Stimulated activated CD8-positive, alpha-beta memory T cell treated with anti-CD3 and anti-CD28 coated beads, Interleukin-4, amount 100 ng/mL, for 1 hour (primary cell): ENCODE measurements at places on chromosomes 5 and 9.
A peak's percentile ranks its signal among the peaks of the same experiment; 100 is the strongest.

DNA sequence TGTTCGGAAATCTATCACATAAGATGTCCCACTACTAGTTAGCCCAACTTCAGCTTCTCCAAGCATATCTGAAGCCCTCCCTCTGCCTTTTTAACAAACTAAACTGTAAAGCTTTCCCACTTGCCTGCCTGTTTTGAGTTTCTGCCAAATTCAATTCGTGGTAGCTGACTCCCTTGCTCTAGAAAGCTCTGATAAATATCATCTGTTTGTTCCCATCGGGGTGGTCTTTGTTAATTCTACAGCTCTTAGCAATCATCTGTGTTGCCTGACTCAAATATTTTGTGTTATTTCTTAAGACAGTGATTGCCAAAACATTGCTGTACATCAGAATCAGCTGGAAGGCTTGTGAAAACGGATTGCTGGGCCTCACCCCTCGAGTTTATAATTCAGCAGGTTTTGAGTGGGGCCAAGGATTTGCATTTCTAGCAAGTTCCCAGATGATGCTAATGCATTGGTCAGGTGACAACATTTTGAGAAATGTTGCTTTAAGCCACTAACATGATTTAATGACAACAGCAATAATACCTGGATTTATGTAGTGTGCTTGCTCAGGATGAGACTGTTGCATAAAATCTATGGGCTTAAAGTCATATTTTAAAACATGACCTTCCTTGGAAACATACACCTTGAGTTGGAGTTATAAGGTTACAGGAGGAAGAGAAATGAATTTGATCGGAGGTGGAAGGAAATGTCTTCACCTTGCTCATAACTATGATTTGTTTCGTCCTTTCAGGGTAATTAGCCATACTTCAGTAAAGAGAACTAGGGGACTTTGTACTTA is 631.9 kb downstream of the PSAT1 start:
- DNase-seq, result no peak

GRCh38 chr5:138654281-138654867 is 79.2 kb upstream of the HSPA9 start:
- peak; percentile 14 for DNase-seq

GRCh38 chr9:110936237-110936636 is 102.0 kb downstream of the LPAR1 start:
- DNase-seq, result no peak

- DNase-seq, result no peak
Measured at GRCh38 chr9:82454509-82455190, 466.1 kb downstream of the SPATA31D1 start.

DNA sequence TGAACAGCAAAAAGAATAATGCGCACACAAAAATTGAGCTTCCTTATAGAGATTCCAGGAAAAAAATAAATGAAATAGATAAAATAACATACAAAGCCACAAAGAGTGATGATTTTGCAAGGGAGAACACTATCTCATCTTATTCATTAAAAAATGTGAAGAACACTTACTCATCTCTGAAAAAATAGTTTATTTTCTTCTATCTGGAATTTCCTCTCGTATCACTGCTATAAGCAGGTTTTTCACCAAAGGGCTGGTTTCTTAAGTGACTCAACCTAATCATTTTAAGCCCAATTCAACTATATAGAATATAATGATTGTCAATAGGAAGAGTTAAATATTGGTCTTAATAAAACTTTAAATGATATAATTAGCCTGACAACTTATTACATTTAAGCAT is 504.9 kb downstream of the NR2F1-AS1 start:
- no peak for DNase-seq

DNA sequence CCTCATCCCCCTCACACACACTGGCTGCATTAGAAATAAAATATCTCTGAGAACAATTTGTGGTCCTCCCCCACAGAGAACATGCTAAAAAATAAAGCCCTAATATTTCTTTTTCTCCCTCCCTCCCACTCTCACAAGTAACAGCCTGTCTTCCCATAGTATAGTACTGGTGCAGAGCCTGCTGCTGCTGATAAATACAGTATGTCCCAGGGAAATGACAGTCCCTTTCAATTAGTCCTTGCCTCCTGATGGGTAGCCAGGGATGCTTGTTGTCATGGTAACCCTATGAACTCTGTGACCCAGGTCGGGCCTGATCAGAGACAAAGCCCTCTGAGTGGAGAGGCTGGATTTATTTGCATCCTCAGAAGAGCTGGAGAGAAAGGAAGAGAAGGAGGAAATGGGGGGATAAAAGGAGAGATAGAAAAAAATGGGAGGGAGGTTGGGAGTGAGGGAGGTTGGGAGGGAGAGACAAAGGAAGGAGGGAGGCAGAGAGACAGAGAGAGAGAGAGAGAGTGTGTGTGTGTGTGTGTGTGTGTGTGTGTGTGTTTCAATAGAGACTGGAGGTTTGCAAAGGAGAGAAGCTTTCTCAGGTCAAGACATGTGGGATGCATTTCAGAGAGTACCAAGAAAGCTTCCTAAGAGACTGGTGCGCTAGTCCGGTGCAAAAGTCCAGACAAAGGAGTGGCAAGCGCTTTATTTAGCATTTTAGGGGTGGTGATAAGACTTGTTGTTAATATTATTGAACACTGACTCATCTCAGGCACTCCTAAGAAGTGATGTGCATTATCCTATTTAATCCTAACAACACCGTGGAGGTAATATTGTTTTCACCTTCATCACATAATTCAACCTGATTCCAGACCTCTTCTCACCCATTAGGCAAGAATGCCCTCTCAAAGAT is 260.8 kb downstream of the FAM114A2 start:
- DNase-seq, result no peak

- DNase-seq, result no peak
Measured at GRCh38 chr5:112958093-112959088, 18.2 kb upstream of the DCP2 start.

DNA sequence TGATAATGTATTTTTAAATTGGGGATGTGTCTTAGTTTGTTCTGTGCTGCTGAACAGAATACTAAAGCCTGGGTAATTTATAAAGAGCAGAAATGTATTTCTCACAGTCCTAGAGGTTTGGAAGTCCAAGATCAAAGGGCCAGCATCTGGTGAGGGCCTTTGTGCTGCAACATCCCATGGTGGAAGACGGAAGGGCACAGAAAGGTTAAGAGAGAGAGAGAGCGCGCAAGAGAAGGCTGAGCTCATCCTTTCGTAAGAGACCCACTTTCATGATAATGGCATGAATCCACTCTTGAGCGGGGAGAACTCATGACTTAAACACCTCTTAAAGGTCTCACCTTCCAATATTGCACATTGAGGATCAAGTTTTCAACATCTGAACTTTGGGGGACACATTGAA is 79.1 kb upstream of the GOLM1 start:
- no peak for DNase-seq

GRCh38 chr5:66891184-66891925 is 295.2 kb downstream of the MAST4 start:
- DNase-seq, result no peak

DNA sequence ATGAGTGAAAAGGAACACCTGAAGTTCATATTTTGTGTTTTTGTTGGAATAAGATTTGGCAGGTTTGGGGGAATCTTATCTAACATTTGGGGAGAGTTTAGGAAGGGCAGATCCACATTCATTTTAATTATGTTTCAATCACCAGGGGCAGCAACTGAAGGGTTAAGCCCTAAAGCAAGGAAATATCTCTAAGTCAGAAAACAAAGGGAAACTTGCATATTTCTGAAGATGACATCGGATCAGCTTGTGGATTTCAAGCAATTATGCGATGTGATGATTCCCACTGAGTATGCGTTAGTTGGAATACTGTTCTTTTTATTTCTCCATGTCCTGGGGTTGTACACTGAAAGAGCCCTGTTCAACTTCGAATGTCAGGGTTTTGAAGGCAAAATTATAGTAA is 59.8 kb upstream of the NFIB start:
- no peak for DNase-seq

- DNase-seq, result no peak
Measured at GRCh38 chr5:178673801-178674295, 47.0 kb upstream of the CLK4 start.

DNA sequence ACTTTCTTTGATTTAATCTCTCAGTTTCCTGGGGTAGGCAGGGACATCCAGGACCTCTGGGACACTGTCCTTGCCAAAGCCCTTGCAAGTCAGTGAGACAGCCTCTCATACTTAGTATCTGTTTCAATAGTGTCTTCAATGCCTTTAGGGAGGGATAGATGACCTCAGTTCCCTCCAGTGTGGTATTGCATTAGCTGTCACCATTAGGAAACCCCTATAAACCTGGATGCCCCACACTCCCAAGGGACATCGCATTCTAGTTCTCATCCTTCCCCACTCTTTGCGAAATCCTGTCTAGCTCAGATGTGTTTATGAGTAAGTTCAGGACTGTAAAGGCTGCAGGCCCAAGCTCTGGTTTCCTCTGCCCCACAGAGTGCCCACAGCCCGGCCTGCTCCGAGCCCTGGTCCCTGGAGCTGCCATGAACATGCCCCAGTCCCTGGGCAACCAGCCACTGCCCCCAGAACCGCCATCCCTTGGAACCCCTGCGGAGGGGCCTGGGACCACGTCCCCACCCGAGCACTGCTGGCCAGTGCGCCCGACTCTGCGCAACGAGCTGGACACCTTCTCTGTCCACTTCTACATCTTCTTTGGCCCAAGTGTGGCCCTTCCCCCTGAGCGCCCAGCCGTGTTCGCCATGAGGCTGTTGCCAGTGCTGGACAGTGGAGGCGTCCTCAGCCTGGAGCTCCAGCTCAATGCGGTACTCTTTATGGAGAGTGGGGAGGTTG is 13.2 kb downstream of the TMEM8B start:
- DNase-seq, result no peak

- no peak for DNase-seq
Measured at GRCh38 chr9:96719921-96720320, 58.0 kb downstream of the ZNF510 start.

DNA sequence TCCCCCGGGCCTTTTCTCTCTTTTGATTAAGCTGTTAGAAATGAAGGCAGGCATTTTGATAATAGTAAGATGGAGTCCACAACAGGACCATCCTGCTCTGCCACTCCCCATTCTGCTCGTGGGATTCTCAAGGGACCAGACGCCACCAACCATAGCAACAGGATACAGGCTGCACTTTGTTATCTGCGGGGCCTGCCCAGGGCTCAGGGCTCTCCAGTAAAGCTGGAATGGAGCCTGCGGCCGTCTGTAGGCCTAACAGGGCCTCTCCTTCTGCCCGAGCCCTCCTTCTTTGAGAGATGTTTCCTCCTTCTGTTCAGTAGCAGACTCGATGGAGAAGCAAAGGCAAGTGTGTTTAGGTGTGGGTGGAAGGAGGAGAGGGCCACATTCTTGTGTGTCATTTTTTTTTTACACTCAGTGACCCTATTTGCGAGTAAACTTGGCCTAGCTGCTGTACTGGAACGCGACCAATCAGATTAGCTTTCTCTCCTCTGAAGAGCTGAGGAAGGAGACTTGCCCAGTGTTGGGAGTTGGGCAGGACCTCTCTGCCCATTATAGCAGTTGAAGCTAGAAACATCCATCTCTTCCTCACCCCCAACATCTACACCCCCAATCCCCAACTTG is 8.9 kb upstream of the EPB41L4B start:
- no peak for DNase-seq

DNA sequence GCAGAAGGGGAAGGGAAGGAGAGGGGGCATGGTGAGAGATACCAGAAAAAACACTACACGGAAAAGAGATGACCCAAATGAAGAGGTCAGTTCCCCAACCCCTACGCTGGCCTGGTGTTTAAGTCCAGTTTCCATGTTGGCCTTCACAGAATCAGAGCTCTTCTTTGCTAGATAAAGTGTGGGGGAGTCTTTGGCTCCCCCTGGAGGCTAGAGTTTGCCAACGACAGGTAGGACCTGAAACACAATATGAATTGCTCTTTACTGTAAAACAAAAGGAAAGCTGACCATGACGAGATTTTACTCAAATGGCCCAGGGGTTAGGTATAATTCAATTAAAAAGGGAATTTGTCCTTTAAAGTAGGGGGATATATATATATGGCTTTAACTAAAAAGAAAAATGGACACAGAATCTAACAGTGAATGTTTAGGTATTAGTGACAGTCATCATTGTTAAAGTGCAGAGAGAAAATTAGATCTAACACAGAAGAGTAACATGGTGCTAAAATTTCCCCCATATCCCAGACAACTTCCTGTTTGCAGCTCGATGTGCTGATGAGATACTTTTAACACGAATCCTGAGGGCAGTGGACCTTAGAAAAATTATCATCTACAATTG is 92.0 kb downstream of the SV2C start:
- DNase-seq, result no peak

DNA sequence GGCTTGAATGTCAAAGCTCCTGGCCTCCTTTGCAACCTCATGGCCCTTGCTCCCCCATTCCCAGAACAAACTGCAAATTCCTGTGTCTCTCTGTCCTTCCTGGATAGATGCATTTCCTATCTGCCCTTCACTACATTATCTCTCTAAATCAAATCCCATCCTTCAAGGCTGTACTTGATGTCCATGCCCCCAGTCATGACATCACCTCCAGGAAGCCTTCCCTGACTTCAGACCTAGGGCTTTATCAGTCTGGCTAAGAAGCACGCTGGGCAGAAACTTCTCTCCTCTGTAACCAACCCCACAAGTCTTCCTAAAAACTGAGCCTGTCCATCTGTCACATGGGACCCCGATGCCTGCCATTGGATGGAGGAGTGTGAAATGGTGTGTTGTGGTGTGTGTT is 25.7 kb upstream of the TNIP1 start:
- no peak for DNase-seq

GRCh38 chr5:71748360-71748759 is 29.3 kb downstream of the CARTPT start:
- DNase-seq, result no peak

DNA sequence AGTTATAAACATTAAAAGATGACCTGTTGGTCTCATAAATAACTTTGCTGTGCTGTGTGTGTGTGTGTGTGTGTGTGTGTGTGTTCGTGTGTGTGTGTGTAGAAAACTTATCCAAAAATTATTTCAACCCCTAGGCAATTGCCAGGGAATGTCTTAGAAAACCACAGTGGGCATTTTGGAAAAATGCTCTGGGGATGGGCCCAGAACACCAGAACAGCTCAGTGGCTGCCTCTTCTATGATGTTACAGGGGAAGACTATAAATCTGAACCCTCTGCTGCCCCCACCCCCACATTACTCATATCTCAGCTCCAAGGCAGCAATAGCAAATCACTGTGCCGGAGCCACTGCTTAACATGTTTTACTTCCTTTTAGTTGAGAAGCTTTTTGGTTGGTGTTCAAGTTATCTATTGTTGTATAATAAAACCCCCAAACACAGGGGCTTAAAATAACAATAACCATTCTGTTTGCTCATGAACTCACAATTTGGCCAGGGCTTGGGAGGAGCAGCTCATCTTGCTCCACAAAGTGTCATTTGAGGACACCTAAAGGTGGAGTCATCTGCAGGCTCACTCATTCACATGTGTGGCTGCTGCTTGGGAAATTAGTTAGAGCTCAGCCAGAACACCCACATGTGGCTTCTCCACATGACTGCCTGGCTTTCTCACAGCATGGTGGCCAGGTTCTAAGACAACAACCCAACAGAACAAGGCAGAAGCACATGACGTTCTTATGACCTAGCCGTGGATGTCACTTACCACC is 40.4 kb downstream of the ACTBL2 start:
- no peak for DNase-seq

- no peak for DNase-seq
Measured at GRCh38 chr5:31937226-31937625, 236.9 kb downstream of the GOLPH3 start.
